ENCODE measurements at places on chromosomes 5 and 9. TPM values are rescaled to one million over a fixed set of nuclear protein-coding genes. Genes with fewer than 3 reads are reported as not detected.

Gene OTP
- total RNA-seq: not detected

Gene IL5
- not detected for total RNA-seq

Gene TPPP
- total RNA-seq: 27.1 TPM

Gene SLC1A3
- 109 TPM for total RNA-seq

Gene ZBTB43
- total RNA-seq: 42.8 TPM

Gene ZDHHC11B
- total RNA-seq: 6.2 TPM

Gene TLR4
- total RNA-seq: 23.9 TPM

Gene EIF4E1B
- not detected for total RNA-seq

DNA sequence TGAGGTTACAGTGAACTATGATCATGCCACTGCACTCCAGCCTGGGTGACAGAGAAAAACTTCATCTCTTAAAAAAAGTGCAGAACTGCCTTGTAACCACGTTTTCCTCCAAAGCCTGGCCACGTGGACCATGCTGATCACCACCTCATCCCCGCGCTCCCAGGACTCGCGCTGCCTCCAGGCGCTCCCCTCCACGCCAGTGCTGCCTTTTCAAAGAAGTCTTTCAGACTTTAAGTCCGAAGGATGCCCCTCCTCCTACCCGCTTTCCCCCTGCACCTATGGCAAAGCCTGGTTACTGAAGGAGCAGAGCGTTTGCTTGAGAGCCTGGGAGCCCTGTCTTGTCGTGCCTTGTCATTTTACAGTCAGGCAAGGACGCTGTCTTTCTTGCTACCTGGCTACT lies 43.8 kb downstream of the HABP4 start:
- no peak for DNase-seq
- H3K36me3 ChIP-seq: no peaks in the 10 kb centered on the region
- peaks cover 13% of the 10 kb centered on the region for H3K4me1 ChIP-seq
- no peak overlapping the region for H3K4me3 ChIP-seq
- H3K27me3 ChIP-seq: no peaks in the 10 kb centered on the region
- no peak overlapping the region for H3K27ac ChIP-seq

- peak overlapping the region; percentile 93 for H3K27ac ChIP-seq
- H3K4me1 ChIP-seq: peaks cover 40% of the 10 kb centered on the region
- no peaks in the 10 kb centered on the region for H3K27me3 ChIP-seq
- no peaks in the 10 kb centered on the region for H3K36me3 ChIP-seq
- DNase-seq: peak; percentile 31
Measured at GRCh38 chr9:100099722-100100042, 639 bp downstream of the INVS start.

- no peaks in the 10 kb centered on the region for H3K36me3 ChIP-seq
- no peaks in the 10 kb centered on the region for H3K27me3 ChIP-seq
- H3K27ac ChIP-seq: peak overlapping the region; percentile 58
- no peak for DNase-seq
- H3K4me3 ChIP-seq: peak overlapping the region; percentile 39
Measured at GRCh38 chr5:142552107-142552506, 133.8 kb downstream of the FGF1 start.

DNA sequence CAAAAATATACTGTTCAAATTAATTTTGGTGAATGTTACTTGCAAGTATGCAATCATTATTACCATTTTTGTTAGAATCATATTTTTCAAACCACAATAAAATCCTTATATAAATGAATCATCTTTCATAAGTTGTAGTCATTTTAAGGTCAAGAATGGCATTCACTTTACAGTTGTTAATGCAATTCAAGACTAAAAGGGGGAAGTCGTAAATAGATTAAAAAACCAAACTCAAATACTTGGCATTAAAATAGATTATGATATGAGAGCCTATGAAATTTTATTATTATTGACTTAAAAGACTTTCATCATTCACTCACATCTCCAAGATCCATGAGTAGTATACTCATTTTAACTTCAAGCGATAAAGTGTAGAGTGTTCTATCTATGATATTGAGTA lies 11.6 kb downstream of the CDH9 start:
- no peak overlapping the region for H3K4me3 ChIP-seq
- no peaks in the 10 kb centered on the region for H3K4me1 ChIP-seq
- no peaks in the 10 kb centered on the region for H3K36me3 ChIP-seq
- H3K27ac ChIP-seq: no peak overlapping the region

- H3K36me3 ChIP-seq: no peaks in the 10 kb centered on the region
- peak; percentile 53 for DNase-seq
- H3K27ac ChIP-seq: peak within 1 kb of the TSS; percentile 44
- peak within 1 kb of the TSS; percentile 58 for H3K4me3 ChIP-seq
- peaks cover 27% of the 10 kb centered on the region for H3K4me1 ChIP-seq
Measured at GRCh38 chr9:132409828-132410528, at the start of gene CFAP77. CFAP77 (plus strand) TSS chr9:132410211; CDS start chr9:132410272, 61 bp downstream.

DNA sequence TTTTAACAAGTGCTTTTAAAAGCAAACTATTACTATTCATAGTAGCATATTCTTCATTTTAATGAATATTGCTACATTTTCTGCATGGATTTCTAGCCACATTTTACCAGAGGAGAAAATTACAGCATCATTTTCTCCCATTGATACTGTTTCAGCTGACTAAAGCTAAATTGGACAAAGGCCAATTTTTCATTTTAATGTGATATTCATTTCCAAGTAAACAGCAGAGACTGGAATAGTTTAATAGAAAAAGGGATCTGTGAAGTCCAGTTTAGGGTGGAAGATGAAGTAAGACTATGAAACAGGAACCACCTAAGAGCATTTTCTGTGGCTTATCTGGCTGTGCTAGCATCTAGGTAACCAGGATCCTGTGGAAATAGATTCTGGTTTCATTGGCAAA lies 128.1 kb downstream of the GIN1 start:
- no peak overlapping the region for H3K27ac ChIP-seq
- H3K4me1 ChIP-seq: no peaks in the 10 kb centered on the region
- DNase-seq: no peak
- no peak overlapping the region for H3K4me3 ChIP-seq

- H3K27me3 ChIP-seq: no peaks in the 10 kb centered on the region
- no peaks in the 10 kb centered on the region for H3K4me1 ChIP-seq
- no peaks in the 10 kb centered on the region for H3K36me3 ChIP-seq
Measured at GRCh38 chr9:34484678-34485077, 26.1 kb downstream of the DNAI1 start.

DNA sequence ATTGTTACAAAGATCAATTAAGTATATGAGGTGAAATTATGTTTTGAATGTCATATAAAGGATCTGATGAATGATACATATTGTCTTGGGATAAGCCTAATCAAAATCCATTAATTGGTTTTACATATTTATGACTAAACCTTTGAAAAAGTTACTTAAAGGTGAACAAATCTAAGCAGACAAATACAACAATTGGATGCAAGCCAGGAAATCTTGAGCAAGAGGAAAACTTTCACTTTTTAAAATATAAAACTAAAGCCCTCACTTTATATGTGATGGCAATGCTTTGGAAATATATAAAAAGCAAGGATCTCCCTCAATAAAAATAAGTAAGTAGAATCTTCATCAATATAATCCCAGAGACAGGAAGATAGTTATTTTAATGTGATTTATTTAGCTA lies 80.1 kb downstream of the EDIL3 start:
- no peak for DNase-seq
- H3K36me3 ChIP-seq: no peaks in the 10 kb centered on the region
- H3K4me1 ChIP-seq: no peaks in the 10 kb centered on the region

- no peaks in the 10 kb centered on the region for H3K36me3 ChIP-seq
- no peak for DNase-seq
- no peak overlapping the region for H3K4me3 ChIP-seq
- H3K27ac ChIP-seq: peak overlapping the region; percentile 90
- peaks cover 55% of the 10 kb centered on the region for H3K4me1 ChIP-seq
- H3K27me3 ChIP-seq: no peaks in the 10 kb centered on the region
Measured at GRCh38 chr5:14181299-14181968, 38.3 kb downstream of the TRIO start.

GRCh38 chr5:16759147-16759773 lies 142.5 kb upstream of the RETREG1 start:
- no peak for DNase-seq
- H3K4me3 ChIP-seq: no peak overlapping the region
- H3K36me3 ChIP-seq: peaks cover 46% of the 10 kb centered on the region
- H3K4me1 ChIP-seq: no peaks in the 10 kb centered on the region
- no peak overlapping the region for H3K27ac ChIP-seq

DNA sequence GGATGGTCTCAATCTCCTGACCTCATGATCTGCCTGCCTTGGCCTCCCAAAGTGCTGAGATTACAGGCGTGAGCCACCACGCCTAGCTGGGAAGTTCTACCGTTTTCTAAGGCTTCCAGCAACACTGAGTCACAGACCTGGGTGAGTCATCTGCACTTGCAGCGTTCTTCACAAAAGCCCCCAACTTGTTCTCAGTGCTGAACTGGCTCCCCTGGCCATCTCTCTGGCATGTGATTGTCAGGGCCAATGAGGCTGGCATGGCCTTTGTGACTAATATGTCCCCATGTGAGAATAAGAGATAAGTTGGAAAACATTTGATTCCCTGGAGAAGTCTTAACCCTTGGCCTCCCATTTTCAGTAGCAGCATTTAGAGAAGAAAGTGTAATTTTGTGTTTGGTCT lies 124.4 kb downstream of the WDR41 start:
- no peaks in the 10 kb centered on the region for H3K36me3 ChIP-seq
- H3K4me3 ChIP-seq: no peak overlapping the region
- H3K4me1 ChIP-seq: no peaks in the 10 kb centered on the region
- DNase-seq: no peak
- H3K27ac ChIP-seq: no peak overlapping the region

GRCh38 chr5:146301626-146302025 lies 37.0 kb upstream of the POU4F3 start:
- peaks cover 3% of the 10 kb centered on the region for H3K4me1 ChIP-seq
- H3K27me3 ChIP-seq: no peaks in the 10 kb centered on the region
- no peak for DNase-seq
- H3K36me3 ChIP-seq: no peaks in the 10 kb centered on the region
- H3K4me3 ChIP-seq: no peak overlapping the region

- H3K36me3 ChIP-seq: no peaks in the 10 kb centered on the region
- H3K4me3 ChIP-seq: no peak overlapping the region
- no peak overlapping the region for H3K27ac ChIP-seq
Measured at GRCh38 chr9:124716808-124717207, 54.3 kb downstream of the NR6A1 start.

DNA sequence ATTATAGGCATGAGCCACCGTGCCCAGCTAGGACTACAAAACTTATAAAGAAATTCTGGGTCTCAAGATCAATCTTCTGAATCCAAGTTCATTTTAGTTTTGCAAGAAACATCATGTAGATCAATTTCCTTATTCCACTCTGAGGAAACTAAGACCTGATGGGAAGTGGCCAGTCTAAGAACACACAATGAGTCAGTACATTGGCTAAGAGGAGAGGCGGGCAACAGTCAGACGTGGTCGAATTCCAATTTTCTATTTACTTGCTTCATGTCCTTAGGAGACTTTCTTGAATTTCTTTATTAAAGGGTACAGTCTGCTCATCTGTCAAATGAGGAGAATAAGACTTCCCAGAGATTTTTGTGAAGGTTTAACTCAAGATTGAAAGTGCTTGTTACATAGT lies 432.1 kb upstream of the BRINP1 start:
- no peak for DNase-seq
- no peaks in the 10 kb centered on the region for H3K27me3 ChIP-seq
- H3K36me3 ChIP-seq: no peaks in the 10 kb centered on the region
- no peak overlapping the region for H3K27ac ChIP-seq
- no peaks in the 10 kb centered on the region for H3K4me1 ChIP-seq
- H3K4me3 ChIP-seq: no peak overlapping the region

- H3K4me1 ChIP-seq: no peaks in the 10 kb centered on the region
- peaks cover 5% of the 10 kb centered on the region for H3K36me3 ChIP-seq
- peak overlapping the region; percentile 34 for H3K27ac ChIP-seq
- no peaks in the 10 kb centered on the region for H3K27me3 ChIP-seq
- no peak overlapping the region for H3K4me3 ChIP-seq
Measured at GRCh38 chr9:95808011-95808410, 67.5 kb upstream of the ERCC6L2 start.

Measured in heart left ventricle (tissue), 16 donors.